ENCODE measurements at places on chromosomes 12 and 14.

GRCh38 chr12:99686142-99686541 is 38.6 kb downstream of the GARIN6 start:
- DNase-seq, result no peak

DNA sequence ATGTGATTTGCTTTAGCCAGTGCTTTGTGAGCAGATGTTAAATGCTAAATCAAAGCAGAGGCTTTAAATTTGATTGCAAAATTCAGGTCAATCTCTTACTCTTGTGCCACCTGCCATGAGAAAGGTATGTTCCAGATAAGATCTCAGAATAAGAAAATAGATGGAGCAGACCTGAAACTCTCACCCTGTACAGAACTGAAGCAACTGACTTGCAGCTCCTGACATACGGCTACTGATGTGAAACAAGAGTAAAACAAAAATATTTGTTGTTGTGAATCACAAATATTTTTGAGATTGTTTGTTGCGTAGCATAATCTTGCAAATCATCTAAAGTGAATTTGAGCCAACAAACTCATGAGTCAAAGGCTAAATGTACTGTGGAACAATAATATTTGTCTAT is 3.5 kb upstream of the OSBPL8 start:
- no peak for DNase-seq

GRCh38 chr12:1830981-1831963 is 10.9 kb downstream of the LRTM2 start:
- no peak for DNase-seq

- no peak for DNase-seq
Measured at GRCh38 chr14:91647856-91648255, 84.0 kb downstream of the CATSPERB start.

DNA sequence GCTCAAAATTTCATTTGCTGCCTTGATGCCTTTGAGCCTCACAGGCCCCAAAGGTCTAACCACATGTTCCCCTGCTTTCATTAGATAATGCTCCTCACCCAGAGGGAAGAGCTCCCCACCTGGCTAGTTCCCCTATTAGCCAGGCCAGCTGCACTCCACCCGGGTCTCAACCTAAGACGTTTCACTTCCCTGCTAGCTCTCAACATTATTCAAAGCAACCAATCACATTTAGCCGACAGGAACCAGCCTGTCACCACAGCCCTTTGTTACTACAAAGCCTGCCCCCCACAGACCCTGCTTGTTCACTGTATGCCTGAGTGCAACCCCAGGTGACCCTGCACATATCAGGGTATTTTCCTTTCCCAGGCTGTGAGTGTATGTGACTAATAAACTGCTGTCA is 78.6 kb downstream of the SLC15A5 start:
- DNase-seq, result no peak

GRCh38 chr12:15632708-15633107 is 156.5 kb downstream of the EPS8 start:
- no peak for DNase-seq

GRCh38 chr12:82694970-82695369 is 8.3 kb downstream of the TMTC2 start:
- no peak for DNase-seq

DNA sequence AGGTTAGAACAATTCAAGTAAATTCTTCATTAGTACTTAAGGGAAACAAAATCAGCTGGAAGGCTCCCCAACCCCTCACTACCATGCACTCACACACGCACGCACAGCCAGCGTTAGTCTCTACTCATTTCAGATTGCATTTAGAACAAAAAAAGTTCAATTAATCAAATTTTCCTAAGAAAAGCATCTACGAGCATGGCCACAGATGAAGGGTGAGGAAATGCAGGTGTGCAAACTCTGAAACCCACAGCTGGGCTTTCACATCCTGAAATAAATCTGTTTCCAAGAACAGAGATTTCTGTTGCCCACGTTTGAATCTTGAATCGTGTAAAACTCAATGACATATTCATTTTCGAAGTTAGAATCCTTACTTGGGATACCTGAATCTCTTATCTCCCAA is 62.6 kb downstream of the SEL1L start:
- DNase-seq, result no peak
